ENCODE measurements at places on chromosomes 3 and 15.

DNA sequence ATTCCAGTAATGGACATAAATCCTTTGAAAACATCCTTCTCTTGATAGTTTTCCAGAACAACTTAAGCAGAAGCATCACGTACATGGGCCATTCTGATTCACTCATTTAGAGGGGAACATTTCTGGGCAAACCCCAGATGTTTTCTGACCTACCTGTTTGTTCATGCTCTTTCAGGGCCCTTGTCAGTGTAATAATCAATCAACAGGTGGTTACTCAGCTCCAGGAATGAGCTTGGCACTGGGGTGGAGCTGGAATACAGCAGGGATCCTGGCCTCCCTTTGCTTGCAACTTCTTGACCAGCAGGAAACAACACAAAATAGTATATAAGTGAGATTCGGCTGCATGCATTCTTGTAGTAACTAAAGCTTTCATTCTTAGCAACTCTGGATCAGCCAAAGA is 9.2 kb upstream of the UBE2E1 start:
- DNase-seq: no peak

DNA sequence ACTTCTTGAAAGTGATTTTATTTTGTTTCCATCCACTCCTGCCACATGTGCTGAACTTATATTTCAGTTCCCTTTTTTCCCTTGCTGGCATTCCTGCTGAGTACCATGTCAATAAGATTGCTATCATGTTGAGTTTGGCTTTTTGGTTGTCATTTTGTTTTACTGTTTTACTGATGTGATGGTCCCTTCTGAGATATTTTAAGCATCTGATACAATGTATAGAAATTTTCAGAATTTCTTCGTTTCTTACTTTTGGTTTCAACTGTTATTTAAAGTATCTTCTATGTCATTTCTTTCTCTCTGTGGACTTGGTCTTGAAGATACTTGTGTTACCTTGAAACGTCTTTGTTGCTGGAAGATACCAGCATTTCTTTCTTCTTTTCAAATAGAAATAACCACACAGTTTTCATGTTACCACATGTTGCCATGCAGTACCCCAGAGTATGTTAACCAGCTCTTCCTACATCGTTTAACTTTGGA is 14.1 kb downstream of the SIDT1 start:
- DNase-seq: no peak

DNA sequence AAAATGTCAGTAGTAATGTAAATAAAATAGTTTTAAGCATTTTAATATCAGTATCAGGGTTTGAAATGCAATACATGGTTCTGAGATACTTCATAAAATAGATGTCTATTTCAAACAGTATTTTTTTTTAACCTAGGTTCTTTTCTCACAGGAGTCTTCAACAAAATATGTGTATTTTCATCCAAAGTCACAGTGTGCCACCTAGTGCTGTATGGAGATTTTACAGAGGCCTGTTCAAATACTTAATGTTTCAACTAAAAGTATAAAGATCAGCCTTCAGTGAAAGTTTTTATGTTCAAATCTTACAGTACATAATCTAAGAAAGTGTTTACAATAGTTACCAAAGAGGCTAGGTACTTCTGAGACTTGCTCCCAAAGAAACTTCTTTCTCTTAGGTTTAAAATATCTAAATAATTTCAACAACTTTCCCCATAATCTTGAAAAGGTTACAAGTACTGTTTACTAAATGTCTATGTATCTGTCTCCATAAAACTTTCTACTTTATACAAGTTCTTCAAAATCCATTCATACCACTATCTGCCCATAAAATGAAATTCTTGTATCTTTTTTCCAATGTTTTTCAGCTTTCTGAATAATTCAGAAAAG is 38.3 kb downstream of the SCAPER start:
- DNase-seq: peak; percentile 21

GRCh38 chr15:37077623-37078351 is 22.6 kb downstream of the MEIS2 start:
- no peak for DNase-seq

- no peak for DNase-seq
Measured at GRCh38 chr3:138424323-138424722, 10.1 kb upstream of the ESYT3 start.

- DNase-seq: peak; percentile 72
Measured at GRCh38 chr3:99319961-99320360, 318.4 kb upstream of the COL8A1 start.

GRCh38 chr15:48880070-48880634 is 2.2 kb downstream of the EID1 start:
- no peak for DNase-seq

DNA sequence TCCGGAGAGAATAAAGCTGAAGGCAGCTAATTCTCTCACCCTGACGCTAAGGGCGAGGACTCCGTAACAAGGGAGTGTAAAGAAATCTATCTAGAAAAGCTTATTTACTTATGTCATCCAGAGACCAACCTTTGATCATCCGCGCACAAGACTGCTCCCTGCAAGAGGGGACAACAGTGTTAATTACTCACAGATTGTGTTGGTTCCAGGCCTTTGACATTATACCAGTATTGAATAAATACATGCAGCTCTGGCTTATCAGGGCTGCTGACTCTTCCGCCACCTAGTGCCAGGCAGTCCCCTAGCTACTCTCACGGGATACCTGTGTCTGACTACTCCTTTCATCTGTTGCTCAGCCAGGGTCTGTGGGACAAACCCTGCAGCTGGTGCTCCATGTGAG is 211.7 kb downstream of the DTWD1 start:
- no peak for DNase-seq

DNA sequence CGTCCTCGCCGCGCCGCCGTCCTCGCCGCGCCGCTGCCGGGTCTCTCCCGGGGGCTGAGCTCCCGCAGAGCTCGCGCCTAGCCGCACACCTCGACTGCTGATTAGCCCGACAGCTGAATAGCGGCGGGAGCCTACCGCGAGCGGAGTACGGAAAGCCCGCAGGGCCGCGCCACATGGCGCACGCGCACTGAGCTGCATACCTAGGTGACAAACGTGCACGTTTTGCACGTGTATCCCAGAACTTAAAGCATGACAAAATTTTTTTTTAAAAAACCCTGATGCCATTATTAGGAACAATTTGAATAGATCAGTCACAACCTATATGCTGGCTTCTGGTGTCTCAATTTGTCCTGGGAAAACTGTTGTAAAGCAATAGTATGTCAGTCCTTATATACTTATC is at the start of gene GOLGA8A:
GOLGA8A (minus strand) TSS at position 122 of the 400 bp plus-strand sequence. CDS start 48,117 bp downstream, outside the sequence.
- no peak for DNase-seq

DNA sequence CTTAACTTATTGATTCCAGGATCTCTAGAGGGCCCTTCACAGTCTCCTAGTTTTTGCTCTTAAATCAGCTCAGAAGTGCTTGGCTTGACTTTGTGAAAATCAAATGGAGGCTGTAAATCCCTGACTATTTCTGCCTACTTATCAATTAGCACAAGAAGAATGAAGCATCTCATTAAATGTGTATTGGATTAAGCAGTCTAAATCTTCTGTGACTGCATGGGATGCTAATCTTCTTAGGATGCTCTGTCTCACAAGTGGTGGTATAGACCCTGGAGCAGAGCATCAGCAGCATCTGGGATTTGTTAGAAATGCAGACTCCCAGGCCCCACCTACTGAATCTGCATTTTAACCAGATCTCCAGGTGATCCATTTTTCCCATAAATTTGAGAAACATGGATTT is 488.7 kb downstream of the AGBL1 start:
- no peak for DNase-seq

- DNase-seq: no peak
Measured at GRCh38 chr3:114405202-114405990, 111.6 kb downstream of the TIGIT start.

DNA sequence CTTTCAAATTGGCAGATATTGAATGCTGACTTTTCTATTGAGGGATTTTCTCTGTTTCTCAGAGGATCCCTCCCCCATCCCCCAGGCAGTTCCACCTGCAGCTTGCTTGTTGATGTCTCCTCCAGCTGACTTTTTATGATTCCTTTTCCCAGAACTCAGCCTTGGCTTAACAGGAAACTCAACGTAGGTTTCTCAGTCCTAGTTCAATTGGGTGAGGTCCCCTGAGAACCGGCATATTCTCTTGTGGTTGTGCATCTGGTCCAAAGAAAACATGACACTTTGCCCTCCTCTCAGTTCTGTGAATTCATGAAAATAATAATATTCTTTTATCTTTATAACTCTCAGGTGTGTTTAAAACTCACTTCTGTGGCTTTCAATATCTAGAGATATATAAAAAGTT is 1222.1 kb downstream of the OTOL1 start:
- DNase-seq: no peak

GRCh38 chr3:185843126-185843525 is 18.3 kb upstream of the IGF2BP2 start:
- no peak for DNase-seq

- no peak for DNase-seq
Measured at GRCh38 chr15:88018869-88019641, 237.5 kb downstream of the NTRK3 start.

DNA sequence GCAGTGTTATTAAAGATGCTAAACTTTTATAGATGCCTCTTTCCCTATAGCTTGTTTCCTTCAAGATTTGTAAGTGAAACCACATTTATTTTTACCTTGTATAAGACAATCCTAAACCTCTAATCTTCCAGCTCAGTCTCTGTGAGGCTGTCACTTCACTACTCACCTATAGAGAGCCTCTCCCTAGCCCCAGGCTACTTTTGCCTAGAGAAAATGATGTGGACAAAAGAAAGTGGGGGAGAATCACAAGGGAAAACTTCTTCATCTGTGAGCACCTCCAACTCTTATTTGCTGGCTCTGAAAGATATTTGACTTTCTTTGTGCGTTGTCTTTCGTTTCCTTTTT is 74.9 kb upstream of the SCN5A start:
- DNase-seq: no peak

GRCh38 chr3:120047686-120048085 is 46.6 kb downstream of the GSK3B start:
- no peak for DNase-seq

- no peak for DNase-seq
Measured at GRCh38 chr3:53813229-53813628, 33.0 kb downstream of the CHDH start.

DNA sequence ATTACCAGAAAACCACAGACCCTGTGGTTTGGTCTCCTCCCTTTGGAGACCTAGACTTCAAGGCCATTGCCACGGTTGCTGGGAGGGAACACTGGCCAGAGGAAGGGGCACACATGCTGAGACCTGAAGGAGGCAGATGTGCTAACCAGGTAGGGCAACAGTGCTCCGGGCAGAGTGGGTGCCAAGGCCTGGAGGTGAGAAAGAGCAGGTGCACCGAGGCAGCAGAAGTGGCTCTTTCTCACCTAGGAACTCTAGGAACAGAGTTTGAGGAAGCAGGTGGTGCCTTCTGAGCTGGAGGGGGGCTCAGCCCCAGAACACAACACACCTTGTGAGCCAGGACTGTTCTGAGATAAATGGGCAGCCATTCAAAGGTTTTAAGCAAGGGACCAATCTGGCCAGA is 106.1 kb downstream of the MEGF11 start:
- DNase-seq: no peak

GRCh38 chr3:21913791-21914190 is 162.8 kb upstream of the ZNF385D start:
- peak; percentile 34 for DNase-seq

DNA sequence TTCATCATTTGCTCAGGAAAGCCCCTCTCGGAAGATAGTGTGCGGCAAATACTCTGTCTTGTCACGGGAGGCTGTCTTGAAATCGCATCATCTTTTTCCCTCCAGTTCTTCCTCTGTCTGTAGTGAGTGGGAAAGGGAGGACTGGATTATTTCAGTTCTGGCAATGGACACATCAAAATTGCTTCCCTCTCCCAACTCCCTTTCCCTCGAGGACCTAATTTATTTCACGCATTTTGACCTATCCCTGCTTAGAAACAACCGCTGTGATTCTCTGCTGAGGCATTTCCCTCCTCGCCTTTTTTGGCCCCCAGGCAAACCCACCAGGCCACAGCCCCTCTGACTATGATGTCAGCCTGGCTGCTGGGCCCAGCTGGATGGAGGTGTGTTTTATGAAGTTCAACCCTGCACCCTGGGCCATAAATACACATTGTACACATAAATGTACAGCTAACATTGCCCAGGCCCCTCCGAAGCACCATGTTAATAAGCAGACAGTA is 138.7 kb upstream of the LRTM1 start:
- DNase-seq: no peak

DNA sequence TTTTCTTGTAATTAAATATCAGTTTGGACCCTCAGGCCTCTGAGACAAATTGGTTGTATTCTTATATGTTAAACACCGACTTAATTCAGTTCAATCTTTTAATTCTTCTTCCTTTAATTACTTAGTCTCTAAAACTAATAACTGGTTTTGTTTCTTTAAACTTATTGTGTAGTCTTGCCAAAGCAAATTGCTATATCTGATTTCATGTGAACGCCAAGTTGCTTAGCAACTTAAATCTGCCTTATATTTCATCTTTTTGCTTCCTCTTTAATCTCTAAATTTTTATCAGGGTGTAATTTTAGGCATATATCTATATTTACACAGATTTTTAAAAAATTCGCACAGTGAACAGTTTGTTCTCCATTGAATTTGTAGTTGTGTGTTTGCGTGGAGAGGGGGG is 82.2 kb downstream of the CADM2 start:
- DNase-seq: no peak

DNA sequence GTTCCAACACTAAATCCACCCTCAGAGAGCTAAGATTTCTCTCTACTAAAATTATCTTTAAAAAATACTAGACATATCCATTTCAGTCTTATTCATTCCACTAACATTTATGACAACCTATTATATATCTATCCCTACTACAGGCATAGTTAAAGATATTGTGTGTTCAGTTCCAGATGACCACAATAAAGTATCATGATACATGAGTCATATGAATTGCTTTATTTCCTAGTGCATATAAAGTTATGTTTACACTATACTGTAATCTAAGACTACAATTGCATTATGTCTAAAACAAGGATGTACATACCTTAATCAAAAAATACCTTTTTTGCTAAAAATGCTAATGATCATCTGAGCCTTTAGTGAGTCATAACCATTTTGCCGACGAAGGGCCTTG is 19.4 kb downstream of the SHOX2 start:
- DNase-seq: no peak

Data from AG04450 (cell line).